ENCODE measurements at places on chromosomes 5 and 9. TPM values are rescaled to one million over a fixed set of nuclear protein-coding genes. Genes with fewer than 3 reads are reported as not detected.

Gene PAEP
- total RNA-seq = not detected

Gene FAM163B
- not detected for total RNA-seq

Gene SLCO4C1
- total RNA-seq = not detected

Gene TXN
- 317 TPM for total RNA-seq

Gene ADCY2
- under 0.01 TPM for total RNA-seq

Gene ECPAS
- total RNA-seq = 113 TPM

Gene CATSPER3
- 0.25 TPM for total RNA-seq

Gene ADAMTSL1
- 115 TPM for total RNA-seq

Gene NME5
- 5.0 TPM for total RNA-seq

Gene CEP120
- total RNA-seq = 12.7 TPM

Gene GRIA1
- 6.0 TPM for total RNA-seq

Gene MZB1
- 0.13 TPM for total RNA-seq

Gene ARSB
- 74.5 TPM for total RNA-seq

Gene TLX3
- not detected for total RNA-seq

Gene AJM1
- 1.1 TPM for total RNA-seq

Gene WNT8A
- total RNA-seq = not detected

Gene CDX1
- 0.12 TPM for total RNA-seq
